ENCODE measurements at places on chromosomes 5 and 9.

GRCh38 chr5:75395277-75395676, 58.3 kb downstream of the HMGCR start:
- no peak for DNase-seq

DNA sequence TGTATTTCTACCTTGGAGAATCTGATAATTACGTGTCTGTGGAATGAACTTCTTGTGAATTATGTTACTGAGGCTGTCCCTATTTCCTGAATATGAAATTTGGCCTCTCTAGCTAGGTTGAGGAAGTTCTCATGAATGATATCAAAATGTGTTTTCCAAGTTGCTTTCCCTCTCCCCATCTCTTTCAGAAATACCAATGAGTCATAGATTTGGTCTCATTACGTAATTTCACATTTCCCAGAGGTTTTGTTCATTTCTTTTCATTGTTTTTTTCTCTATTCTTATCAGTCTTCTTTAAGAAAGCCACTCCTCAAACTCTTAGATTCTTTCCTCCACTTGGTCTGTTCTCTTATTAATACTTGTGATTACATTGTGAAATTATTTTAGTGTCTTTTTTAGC, 923.8 kb upstream of the CDH9 start:
- DNase-seq, result no peak

GRCh38 chr9:95505717-95506427, 10.9 kb downstream of the PTCH1 start:
- peak; percentile 42 for DNase-seq

DNA sequence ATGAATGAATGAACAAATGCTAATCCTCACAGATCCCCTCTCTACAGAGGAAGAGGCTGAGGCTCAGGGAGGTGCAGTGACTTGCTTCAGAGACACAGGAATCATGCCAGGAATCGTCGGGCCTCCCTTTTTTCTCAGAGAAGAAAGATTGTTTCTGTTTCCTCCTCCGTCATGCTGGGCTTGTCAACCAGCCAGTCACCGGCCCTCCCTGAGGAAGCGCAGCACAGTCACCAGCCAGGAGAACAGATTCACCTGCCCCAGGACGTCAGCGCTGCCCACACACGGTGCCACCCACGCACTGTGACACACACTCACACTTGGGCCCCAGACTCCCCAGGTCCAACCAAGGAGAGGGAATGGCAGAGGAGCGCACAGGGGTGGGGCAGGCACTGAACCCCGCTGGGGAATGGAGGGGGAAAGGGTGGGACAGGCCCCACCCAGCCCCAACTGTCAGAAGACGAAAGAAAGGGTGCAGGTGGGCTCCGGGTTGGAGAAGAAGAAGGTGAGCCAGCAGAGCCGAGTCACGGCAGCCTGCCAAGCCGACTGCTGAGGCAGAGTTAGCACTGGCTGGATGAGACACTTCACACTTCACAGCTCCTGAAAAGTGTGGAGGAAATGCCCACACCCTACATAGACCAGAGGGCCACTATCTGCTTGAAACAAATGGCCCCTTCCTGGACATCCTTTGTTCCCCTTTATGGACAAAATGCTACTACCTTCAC, 13.8 kb upstream of the ERGIC1 start:
- no peak for DNase-seq

GRCh38 chr5:112475747-112476365, 56.8 kb upstream of the EPB41L4A start:
- DNase-seq, result no peak

DNA sequence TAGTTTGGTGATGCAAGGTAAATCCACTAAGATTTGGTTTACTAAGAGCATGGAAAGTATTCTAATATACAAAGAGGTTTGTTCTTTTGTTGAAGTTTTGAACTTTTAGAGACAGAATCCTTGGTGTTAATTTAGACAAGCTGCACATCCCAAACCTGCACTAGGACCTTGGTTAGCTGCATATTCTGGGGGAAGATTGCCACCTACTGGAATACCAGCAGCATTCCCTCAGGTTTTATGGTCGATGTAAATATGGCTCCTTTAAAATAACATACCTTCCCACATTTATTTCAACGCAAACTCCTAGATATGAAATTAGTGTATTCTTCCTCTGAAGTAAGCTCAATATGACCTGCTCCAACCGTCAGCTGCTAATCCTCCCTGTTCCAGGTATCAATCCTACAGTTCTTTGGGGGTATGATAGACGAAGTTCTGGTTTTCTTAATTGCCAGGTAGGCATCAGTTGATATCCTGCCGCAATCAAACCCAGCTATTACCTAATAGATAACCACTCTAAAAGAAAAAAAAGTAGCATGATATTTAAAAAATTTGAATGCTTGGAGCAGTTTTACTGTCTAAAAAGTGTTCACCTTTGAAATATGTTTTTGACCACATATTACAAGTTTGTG, 624.1 kb downstream of the ISL1 start:
- DNase-seq, result no peak

GRCh38 chr5:142192286-142193113, 83.9 kb downstream of the NDFIP1 start:
- no peak for DNase-seq

DNA sequence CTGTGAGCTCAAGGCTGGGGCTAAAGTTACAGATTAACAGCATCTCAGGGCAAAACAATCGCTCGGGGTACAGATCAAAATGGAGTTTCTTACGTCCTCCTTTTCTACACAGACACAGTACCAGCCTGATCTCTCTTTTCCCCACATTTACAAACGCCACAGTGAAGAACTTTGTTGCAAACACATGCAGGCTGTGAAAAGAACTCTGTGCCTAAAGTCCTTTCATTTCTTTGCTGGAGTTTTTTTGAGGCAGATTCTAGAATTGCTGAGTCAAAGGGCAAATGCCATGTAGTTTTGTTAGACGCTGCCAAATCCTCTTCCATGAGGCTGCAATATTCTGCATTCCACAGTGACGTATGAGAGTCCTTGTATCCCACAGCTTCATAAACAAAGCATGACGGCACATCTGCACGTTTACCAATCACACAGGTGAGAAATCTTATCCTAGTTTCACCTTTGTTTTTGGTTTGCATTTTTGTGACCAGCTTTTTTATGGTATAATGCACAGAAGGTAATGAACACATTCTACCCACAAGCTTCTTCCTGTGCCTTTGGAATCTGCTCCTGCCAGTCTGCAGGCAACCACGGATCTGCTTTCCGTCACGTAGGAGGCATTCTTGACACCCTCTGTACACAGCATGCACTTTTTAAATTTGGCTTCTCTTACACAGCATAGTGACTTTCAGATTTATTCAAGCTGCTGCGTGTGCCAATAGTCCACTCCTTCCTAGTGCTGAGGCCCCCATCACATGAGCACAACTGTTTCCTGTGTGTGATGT, 44.6 kb upstream of the LPCAT1 start:
- DNase-seq, result no peak

GRCh38 chr5:178176791-178177190, 10.4 kb downstream of the GMCL2 start:
- DNase-seq, result no peak

GRCh38 chr9:125405938-125406809, 144.5 kb downstream of the GAPVD1 start:
- no peak for DNase-seq

GRCh38 chr5:123720955-123721354, 209.0 kb downstream of the CSNK1G3 start:
- no peak for DNase-seq

- no peak for DNase-seq
Observed at GRCh38 chr5:116509483-116510244, 65.0 kb downstream of the SEMA6A start.

- DNase-seq, result no peak
Observed at GRCh38 chr9:92988215-92988768, 41.0 kb downstream of the FGD3 start.

DNA sequence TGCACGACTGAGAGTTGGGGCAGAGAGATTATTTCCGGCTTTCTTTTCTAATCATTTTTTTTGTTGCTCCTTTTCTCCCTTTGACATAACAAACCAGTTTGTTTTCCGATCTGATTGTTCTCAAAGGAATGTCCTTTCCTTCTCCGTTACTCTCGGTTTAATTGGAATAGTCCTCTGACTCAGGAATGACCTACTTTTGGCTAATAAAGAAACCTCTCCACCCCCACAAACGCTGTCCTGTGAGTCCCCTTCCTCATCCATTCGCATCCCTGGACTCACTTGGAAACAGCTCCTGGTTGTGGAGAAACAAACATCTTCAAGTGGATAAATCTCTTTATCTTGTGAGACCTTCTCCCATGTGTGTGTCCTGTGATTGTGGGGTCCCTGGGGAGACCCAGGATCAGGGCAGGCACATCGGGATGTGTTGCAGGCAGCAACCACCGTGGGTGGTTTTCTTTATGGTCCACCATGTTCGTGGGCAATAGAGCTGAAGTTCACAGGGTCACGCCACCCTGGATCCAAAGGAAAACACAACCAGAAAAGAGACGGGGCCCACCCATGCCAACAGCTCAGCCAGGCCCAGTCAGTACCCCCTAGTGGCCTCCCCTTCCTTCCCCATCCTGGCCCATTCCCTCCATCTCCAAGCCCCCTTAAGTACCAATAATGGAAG, 45.2 kb upstream of the NEK6 start:
- no peak for DNase-seq

- no peak for DNase-seq
Observed at GRCh38 chr5:54317511-54318260, 7.3 kb upstream of the ARL15 start.

DNA sequence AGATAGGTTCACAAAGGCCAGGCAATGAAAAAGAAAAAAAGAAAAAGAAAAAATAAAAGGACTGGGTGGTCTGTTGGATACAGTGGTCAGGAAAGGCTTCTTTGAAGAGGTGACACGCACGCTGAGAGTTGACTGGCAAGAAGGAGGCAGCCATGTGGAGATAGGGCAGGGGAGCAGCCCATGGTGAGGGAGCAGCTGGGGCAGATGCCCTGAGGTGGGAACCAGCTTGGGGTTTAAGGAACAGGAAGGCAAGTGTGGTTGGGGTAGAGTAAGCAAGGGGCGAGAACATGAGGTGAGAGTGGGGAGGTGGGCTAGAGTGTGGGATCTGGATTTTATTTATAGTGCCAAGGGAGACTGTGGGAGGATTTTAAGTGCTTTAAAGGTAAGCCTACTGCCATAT, 6.8 kb downstream of the ENHO start:
- no peak for DNase-seq

- no peak for DNase-seq
Observed at GRCh38 chr9:22211588-22212360, 202.7 kb upstream of the CDKN2B start.

- DNase-seq, result no peak
Observed at GRCh38 chr5:143662020-143662419, 149.9 kb upstream of the HMHB1 start.

DNA sequence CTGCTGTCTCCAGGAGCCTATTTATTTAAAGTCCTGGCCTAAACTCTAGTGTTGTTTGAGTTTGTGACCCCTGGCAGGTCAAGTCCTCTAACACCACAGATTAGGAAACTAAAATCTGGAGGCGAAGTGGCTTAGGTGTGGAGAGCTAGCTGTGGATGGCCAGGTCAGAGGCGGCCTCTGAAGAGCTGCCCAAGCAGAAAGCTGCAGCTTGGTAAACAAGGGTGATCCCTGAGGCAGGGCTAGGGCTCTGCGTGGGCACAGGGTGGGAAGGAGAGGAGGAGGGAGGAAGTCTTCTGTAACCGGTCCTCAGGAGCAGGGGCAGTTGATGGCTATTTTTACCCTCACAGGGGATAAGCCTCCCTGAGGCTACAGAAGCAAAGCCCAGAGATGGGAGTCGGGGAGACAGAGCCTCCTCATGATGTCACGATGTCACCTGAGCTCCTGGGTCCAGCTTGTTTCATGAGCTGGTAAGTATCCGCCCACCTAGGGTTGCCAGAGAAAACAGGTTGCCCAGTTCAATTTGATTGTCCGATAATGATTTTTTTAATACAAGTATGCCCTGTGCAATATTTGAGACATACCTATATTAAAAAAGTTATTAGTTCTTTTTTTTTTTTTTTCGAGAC, 25.9 kb upstream of the BOD1 start:
- no peak for DNase-seq

- no peak for DNase-seq
Observed at GRCh38 chr9:7169717-7170389, 412.1 kb downstream of the KDM4C start.

- peak; percentile 7 for DNase-seq
Observed at GRCh38 chr5:111703662-111704061, 53.3 kb downstream of the NREP start.

DNA sequence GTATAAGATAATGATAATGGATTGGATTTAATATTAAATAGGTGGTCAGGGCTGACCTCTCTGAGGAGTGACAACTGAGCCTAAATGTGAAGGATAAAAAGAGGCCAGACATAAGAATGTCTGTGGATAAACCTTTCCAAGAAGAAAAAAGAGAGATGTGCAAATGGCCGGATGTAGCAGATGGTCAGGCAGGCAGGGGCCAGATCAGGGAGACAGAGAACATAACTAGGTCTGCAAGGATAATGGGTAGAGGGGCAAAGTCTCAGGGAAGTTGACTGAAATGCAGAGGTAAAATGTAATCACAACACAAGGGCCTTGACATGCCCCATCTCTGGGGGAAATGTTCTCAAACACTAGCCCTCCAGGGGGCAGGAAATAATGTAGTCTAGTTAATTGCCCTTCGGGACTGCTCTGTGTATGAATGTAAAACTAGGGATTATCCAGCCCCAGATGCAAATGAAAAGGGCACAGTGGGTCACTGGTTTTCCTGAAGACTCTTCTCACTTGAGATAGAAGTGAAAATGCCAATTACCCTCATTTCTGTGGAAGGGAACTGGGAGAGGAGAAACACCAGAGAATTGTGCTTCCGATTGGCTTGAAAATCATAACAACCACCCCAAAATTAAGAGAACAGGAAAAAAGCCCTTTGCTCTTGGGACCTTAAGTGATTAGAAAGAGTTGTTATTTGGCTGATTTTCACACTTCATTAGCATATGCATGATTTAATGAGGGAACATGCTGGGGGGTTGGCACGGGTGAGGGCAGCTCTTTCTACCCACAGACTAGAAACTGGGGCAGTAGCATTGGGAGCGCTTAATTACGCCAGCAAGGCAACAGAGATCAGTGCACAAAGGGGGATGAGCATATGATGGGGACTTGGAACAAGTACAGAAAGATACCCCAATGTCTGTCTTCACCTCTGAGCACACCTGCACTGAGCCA, 88.6 kb downstream of the PPP2R2B start:
- DNase-seq, result no peak

- DNase-seq, result no peak
Observed at GRCh38 chr9:119167267-119167666, 202.0 kb downstream of the BRINP1 start.

DNA sequence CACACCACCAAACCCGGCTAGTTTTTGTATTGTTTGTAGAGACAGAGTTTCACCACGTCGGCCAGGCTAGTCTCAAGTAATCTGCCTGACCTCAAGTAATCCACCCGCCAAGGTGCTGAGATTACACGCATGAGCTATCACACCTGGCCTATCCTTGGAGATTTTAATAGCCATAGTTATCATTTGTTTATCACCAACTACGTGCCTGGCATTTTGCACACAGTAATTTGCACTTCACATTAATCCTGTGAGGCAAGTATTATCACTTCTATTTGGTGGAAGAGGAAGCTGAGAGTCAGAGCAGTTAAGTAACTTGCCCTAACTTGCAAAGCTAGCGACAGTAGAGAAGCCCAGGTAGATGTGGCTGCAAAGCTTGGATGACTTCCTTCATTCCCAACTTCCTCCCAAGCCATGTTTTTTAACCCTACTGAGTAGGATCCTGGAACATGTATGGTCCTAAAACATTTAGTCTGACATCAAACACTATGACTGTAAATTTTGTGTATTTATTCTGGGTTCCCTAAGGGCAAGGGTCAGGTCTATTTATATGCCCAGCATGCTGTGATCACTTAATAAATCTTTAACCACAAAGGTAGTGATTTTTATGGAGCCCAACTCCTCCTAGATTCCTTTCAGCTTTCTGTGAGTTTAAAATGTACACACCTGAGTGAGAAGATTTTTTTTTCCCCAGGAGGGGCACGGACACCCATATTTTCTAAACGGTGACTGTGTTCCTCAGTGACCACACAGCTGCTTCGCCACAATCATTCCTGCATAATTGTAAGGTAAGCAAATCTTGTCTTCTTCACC, 100.2 kb upstream of the RAI14 start:
- DNase-seq, result no peak

Measured in GM12892 (cell line).